Stimulated activated CD4-positive, alpha-beta T cell treated with anti-CD3 and anti-CD28 coated beads, TNF-alpha, amount 100 ng/mL, for 48 hours (primary cell): ENCODE measurements at places on chromosomes 12 and 14.

DNA sequence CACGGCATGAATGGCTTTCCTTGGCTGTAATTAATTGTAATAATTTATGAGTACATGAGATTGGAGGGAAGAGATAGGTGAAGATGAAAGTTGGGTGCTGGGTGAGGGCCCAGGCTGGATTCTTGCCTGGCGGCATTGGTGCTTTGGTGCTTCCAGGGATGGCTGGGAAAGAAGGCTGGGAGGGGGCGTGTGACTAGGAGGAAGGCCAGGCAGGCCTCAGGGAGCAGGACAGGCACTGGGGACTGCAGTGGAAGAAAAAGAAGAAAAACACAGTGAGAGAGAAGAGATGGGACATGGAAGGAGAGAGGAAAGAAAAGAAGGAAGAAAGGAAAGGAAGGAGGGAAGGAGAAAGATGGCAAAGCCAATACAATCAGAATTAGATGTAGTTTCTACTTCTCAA lies 3.7 kb downstream of the HOXC9 start:
- DNase-seq: no peak

- DNase-seq: no peak
These were observed 258.9 kb downstream of the DPF3 start for GRCh38 chr14:72634691-72635616.

- DNase-seq: no peak
These were observed 441.8 kb upstream of the FLRT2 start for GRCh38 chr14:85088192-85088591.

DNA sequence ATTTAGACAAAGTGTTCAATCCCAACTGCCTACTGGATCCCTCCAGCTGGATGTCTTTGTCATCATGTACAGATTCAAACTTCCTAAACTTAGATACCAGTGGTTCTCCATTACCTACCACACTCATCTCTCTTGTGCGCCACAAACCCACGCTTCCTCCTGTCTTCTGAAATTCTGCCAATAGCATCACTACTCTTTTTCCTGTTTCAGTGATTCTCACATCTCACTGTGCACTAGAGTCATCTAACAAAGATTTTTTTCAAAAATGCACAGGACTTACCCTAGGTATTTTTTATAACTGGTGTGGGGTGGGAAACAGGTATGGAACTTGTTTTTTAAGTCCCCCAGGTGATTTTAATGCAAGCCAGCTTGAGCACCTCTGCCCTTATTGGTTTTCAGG lies 5.9 kb downstream of the PSMB5 start:
- DNase-seq: no peak

- DNase-seq: no peak
These were observed 732 bp upstream of the ARF3 start for GRCh38 chr12:48958049-48958388.

GRCh38 chr14:55805250-55805649 lies 225.2 kb downstream of the KTN1 start:
- no peak for DNase-seq

GRCh38 chr12:54983536-54984101 lies 943 bp downstream of the TESPA1 start:
- DNase-seq: no peak

GRCh38 chr12:110234331-110234751 lies 46.7 kb upstream of the ATP2A2 start:
- DNase-seq: no peak

GRCh38 chr14:90985601-90986242 lies 74.7 kb downstream of the RPS6KA5 start:
- no peak for DNase-seq

DNA sequence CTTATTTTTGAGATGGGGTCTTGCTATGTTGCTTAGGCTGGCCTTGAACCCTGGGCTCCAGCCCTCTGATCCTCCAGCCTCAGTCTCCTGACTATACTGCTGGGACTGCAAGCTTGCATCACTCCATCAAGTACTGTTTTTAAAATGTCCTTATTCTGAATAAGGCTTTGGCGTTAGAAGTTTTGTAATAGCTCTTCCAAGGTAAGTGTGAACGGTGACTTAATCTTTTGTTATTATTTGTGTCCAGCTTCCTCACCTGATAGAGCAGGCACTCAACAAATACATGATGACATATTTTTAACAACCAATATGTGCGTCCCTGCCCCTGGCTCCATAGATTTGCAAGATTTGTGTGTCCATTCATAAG lies 1.4 kb downstream of the C1RL start:
- DNase-seq: no peak

GRCh38 chr12:128857133-128857763 lies 4.0 kb downstream of the GLT1D1 start:
- DNase-seq: no peak

DNA sequence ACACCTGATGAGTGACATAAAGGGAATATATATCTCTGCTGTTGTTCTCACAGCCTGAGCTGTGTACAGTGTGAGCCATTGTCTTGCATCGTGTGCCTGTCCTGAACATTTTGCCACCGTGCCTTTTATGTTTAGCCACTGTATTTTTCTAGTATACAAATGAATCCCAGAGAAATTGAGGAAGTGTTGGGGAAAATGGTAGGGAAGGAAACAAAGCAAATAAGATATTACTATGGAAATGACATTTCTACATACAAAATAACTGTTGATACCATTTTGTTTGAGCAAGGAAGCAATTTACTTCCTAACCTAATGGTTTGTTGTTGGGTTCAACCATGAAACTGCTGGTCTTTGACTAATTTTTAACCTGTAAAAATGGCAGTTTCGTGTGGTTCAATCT lies 5.5 kb downstream of the PSMA6 start:
- DNase-seq: no peak

DNA sequence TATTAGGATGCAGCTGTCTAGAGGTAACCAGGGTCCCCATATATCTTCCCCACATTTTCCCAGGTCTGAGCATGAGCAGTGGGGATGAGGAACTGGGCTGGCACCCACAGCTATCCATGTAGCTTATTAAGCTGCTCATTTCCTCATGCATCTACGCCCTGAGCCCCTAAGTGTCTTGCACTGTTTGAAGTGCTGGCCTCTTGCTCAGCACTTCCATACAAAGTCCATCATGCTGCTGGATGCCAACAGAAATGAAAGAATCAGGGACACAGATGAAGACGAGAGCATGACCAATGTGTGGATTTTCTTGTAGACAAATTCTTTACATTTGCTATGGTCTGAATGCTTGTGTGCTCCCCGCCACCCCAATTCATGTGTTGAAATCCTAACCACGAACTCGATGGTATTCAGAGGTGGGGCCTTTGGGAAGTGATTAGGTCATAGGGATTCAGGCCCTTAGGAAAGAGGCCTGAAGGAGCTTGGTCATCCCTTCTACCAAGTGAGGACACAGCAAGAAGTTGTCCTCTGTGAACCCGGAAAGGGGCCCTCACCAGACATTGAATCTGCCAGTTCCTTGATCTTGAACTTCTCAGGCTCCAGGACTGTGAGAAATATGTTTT lies 54.5 kb downstream of the C12orf75 start:
- DNase-seq: no peak

DNA sequence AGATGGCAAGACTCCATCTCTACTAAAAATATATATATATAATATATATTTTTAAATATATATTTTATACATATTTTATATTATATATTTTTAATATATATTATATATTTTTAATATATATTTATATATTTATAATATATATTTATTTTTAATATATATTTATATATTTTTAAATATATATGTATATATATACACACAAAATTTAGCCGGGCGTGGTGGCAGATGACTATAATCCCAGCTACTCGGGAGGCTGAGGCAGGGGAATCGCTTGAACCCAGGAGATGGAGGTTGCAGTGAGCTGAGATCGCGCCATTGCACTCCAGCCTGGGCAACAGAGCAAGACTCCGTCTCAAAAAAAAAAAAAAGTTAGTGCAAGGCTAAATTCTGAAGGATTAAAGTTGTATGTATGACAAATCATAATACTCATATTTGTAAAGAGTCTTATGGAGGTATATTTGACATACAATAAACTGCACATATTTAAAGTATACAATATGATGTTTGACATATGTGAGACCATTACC lies 7.7 kb upstream of the TDG start:
- DNase-seq: no peak

- DNase-seq: no peak
These were observed 107.0 kb downstream of the ATXN7L3B start for GRCh38 chr12:74644681-74645080.

- DNase-seq: no peak
These were observed 345.2 kb upstream of the KITLG start for GRCh38 chr12:88925454-88925853.

- no peak for DNase-seq
These were observed 147.5 kb downstream of the KCNH5 start for GRCh38 chr14:62897771-62898170.

GRCh38 chr14:72591391-72591790 lies 302.5 kb downstream of the DPF3 start:
- DNase-seq: no peak

DNA sequence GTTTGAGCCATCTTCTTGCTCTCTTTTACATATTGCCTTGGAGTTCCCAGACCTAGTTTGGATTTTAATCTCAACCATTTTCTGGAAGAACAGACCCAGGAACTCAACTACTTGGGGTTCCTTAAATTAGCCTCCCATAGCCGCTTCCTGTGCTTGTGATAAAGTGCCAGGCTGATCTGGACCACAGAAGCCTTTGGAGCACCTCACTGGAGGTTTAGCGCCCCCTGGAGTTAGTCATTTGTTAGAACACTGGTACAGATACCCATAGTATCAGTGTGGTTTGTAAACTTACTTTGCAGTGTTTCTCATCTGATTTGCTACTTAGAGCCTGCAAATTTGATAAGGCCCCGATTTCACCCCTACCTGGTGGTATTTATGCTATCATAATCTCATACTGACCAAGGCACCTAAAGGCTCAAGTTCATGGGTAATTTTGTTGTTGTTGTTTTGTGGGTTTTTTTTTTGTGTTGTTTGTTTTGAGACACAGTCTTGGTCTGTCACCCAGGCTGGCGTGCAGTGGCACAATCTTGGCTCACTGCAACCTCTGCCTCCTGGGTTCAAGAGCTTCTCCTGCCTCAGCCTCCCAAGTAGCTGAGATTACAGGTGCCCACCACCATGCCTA lies 3.7 kb downstream of the UNC119B start:
- peak; percentile 85 for DNase-seq

DNA sequence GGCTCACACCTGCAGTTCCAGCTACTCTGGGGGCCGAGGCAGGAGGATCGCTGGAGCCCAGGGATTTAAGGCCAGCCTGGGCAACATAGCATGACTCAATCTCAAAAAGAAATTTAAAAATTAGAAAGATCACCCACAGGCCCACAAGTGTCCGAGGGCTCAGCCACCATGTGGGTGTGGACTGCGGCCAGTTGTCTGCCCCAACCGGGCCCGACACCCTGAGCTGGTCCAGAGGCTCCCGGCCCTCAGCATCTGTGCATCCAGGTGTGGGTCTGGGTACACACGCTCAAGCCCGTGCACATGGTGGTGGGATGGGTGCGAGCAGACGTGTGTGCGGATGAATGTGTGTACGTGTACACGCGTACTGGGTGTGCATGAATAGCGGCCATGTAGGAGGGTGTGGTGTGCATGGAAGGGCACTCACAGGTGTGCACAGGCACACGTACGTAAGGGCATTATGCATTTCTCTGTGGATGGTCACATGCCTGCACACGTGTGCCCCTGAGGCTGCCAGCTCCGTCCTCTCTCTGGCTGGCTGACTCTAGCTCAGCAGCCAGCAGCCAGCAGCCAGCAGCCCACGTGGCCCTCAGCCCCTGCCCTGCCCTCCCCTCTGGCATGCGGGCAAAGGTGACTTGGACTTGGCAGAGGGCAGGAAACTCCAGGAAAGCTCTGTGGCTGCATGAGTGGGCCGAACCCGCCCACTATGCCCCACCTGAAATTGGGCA lies 23.3 kb upstream of the NUDT14 start:
- DNase-seq: no peak

DNA sequence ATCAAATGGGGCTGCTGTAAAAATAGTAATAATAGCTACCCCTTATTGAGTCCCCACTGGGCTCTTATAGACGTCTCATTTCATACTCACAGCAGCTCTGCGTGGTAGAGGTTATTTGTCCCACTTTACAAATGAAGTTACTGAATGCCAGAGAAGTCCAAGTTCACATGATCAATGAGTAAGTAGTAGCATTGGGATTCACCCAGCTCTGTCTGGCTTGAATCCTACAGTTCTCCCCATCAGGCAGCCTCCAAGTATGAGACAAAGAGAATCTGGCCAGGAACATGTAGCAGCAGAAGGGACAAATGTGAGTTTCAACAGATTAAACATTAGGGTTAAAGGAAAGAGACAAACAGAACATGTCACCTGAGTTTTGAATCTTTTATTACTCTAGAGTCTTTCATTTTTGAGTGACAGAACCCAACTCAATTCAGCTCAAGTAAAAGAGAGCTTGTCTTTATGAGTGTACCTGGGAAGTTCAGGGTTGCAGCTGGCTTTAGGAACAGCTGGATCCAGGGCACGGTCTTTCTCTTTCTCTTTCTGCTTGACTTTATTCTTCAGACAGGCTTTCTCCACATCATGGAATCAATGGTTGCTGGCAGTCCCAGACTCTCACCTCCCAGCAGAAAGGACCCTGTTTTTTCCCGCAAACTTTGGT lies 64.1 kb upstream of the JDP2 start:
- no peak for DNase-seq

GRCh38 chr12:23949348-23950209 lies at the start of gene SOX5:
Gene SOX5, minus strand, starts transcription at chr12:23949670. Its CDS starts 69 bp downstream, at chr12:23949601.
- no peak for DNase-seq

- no peak for DNase-seq
These were observed 34.6 kb upstream of the PYGL start for GRCh38 chr14:50978888-50979287.

DNA sequence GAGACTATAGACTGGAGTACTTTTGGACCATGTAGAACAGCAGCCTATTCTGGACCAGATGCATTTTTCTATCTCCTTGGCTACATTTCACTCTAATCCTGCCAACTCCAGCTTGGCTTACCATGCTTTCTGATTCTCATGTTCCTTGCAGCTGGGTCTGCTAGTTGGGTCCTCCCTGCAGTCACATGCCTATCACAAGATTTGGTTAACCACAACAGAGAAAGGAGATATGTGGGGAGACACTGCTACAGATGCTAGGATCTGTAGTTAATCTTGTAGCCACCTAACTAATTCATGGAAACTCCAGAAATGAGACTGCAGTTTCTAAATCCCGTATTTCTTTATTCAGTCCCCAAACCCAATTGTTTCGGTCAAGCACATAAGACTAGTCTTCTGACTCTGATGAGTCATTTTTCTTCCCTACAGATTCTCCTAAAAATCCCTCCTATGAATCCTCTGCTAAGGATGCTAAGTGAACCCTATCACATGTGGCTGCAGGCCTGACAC lies 410.6 kb downstream of the DAD1 start:
- no peak for DNase-seq

DNA sequence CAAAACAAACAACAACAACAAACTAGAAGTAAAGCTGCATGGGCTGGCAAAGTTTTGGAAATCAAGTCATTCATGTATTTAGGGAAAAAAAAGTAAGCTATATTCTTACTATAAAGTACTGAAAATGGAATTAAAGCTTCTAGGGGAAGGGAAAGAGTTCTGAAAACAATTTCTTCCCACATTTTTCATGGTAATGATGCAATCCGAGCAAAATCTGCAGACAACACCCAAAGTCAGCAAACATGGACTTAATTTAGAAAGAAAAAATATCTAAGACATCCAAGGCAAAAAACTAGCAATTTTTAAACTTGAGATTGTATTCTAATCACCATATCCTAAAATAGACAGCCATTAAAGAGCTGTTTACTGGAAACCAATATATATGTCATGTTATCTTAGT lies 86.3 kb downstream of the LRP6 start:
- DNase-seq: no peak
